Naive thymus-derived CD4-positive, alpha-beta T cell (primary cell): ENCODE measurements at places on chromosomes 12 and 14.

DNA sequence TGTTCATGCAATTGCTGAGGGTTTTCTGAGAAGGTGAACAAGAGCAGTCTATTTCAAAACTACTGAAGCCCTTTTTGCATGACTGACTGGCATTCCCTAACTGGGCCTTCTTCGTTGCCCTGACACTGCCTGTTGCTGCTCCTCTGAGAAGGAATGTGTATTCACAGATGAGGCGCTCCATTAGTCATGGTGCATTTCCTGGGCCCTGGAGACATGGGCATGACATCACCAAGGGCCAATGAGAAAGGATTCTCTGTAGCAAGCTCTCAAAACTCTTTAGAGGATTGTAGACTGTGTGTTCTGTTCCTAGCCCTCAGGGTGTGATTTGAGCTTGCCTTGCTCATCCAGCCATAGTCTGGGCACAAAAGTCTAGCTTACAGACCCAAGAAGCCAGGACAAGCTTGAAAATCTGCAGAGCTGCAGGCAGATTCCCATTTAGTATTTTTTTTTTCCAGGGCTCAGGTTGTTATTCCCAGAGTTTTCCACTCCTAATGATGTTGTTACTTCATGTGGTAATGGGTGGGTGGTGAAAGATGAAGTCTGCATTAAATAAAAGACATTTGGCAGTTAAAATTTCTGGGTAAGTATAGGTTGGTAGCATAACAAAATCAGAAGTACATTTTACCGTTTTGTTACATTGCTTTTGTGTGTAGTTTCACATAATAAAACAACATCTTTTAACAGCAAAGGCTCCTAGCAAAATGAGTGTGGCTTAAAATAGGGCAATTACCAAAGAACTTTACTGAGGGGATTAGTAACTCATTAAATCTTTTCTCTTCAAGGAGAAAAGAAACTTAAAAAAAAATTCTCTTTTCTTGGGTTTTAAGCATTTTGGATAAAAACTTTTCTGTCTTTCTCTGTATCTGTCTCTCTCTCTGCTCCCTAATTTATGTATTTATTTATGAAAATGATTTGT is 318.4 kb downstream of the RAD51B start:
- no peak for DNase-seq

GRCh38 chr12:113762155-113762881 is 203.8 kb downstream of the RBM19 start:
- DNase-seq = no peak

DNA sequence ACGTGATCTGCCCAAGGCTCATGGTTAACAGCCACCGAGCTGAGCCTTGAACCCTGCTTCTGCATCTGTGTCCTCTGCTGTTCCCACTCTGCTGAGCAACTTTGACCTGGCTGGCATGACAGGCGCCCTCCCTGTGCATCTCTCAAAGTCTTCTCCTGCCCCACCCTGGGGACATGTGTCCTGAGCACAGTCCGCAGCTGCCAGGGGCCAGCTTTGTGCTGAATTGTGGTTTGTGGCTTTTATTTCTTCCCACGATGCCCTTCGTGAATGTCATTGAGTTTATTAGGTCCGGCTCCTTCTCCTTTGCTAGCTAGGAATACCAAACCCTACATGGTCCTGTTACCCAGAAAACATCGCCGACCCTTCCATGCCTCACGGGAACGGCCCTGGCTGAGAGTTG is 161.0 kb downstream of the TSPAN9 start:
- DNase-seq = no peak

- no peak for DNase-seq
These were observed 38.8 kb downstream of the FBXO21 start for GRCh38 chr12:117151403-117152031.

DNA sequence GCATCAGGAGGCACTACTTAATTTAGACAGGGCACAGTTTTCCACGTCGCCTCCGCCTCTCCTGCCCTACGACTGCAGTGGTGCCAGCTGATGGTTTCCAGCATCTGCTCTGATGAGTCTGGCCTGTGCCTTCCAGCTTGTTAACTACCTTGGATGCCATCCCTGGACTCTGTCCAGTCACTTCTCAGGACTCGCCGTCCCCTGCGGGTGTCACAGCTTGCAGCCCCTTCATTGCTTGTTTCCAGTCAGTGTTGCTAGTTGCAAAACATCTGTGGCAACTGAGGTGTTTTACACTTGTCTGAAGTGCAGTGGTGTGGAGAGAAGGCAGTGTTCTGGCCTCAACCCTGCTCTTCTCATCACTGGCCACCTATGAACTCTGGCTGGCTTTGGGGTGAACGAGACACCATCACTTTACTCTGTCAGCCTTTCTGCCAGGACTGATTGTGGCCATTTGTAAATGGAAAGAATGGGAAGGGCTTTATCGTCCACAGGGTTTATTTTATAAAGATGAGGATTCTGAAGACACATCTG is 8.3 kb downstream of the ADGRD1 start:
- no peak for DNase-seq

DNA sequence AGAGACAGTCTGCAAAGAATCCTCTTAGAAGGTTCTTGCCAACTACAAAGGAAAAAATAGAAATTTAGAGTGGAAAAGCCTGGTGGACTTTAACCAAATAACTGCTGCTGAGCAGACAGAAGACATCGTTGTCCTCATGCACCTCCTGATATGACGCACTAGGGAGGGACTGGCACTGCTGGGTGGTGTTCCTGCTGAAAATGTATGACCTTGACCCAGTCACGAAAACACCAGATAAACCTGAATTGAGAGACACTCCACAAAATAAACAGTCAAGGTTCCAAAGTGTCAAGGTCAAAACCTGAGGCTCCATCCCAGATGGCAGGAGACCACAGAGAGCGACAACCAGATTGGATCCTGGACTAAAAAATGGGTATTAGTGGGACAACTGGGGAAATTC is 61.9 kb downstream of the CHGA start:
- no peak for DNase-seq

DNA sequence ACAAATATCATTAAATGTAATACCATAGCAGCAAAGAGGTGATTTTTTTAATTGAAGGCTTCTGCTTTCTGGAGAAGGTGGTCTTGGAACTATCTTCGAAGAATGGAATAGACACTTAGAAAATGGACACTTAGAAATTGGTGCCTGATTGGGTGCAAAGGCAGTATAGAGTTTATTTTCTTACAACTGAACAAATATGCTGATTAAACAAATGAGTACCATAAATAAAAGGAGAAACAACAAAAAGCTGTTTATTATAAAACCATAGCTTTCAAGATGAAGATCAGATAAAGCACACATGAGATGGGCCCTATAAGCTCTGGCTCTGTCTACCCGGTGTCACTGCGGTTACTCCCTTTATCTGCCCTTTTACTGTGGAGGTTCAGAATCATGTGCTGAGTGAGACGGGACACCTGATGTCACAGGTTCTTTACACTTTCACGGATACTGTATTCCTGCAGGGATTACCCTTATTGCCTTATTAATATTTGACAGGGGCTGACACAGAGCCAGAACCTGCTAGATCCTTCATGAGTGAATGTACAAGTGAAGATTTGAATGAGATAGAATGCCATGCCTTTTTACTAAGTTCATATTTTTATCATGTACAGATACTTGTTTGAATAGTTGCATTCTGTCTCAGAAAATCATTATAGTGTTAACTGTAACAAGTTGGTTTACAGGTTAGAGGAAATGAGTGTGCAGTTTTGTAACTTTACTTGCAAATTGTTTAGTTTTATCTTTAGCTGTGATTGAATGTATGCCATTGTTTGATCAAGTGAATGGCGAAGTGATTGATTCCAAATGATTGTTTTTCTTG is 477.5 kb upstream of the RGS6 start:
- no peak for DNase-seq

DNA sequence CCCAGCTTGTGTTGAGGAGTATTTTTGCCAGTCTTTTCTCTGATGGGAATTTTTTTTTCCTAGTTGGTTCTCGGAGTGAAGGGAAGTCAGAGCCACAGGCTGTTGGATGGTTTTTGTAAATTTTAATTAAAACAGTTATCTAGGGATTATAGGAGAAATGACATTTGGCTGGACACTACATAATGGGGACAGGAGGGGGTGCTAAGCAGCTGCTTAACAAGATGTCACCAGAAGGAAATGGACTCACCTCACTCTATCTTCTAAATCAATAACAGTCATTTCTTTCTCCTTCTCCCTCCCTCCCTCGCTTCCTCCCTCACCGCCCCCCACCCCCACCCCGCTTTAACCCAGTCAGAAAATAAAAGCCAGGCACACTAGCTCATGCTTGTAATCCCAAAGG is 93.4 kb upstream of the TMEM233 start:
- DNase-seq = no peak

GRCh38 chr12:105158876-105159275 is 51.3 kb downstream of the WASHC4 start:
- no peak for DNase-seq

DNA sequence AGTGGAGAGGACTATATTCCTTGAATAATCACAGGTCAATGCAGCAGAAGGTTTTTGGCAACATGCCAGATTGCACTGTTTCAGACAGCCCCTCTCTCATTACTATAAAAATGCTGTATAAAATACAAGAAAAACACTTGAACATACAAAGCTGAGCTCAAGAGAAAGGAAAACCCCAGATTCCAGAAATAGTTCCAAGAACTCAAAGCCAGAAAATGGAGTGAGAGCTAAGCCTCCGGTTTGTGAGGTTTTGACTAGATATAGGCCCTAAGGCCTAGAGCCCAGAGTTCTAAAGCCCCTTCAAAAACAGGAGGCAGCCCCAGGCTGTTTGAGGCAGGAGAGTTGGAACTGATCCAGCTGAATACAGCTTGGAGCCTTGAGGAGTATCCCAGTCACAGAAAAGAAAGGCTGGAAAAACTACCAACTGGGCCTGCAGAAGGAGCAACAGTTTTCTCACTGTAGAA is 29.4 kb upstream of the ACTN1 start:
- no peak for DNase-seq

DNA sequence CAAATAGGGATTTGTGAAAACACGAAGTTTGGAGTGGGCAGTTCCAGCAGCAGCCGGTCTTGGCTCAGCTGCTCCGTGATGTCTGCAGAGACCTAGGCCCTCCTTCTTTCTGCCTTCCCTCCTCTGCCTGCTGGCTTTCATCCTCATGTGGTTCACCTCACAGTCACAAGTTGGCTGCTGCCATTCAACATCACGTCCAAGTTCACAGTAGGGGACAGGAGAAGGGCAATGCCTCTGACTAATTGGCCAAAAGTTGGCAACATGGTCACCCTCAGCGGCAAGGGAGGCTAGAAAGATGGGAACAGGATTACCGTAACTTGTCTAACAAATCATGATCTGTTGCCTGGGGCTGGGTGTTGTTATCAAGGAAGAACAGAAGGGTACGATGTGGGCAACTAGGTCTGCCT is 7.8 kb upstream of the CACNA2D4 start:
- DNase-seq = no peak

DNA sequence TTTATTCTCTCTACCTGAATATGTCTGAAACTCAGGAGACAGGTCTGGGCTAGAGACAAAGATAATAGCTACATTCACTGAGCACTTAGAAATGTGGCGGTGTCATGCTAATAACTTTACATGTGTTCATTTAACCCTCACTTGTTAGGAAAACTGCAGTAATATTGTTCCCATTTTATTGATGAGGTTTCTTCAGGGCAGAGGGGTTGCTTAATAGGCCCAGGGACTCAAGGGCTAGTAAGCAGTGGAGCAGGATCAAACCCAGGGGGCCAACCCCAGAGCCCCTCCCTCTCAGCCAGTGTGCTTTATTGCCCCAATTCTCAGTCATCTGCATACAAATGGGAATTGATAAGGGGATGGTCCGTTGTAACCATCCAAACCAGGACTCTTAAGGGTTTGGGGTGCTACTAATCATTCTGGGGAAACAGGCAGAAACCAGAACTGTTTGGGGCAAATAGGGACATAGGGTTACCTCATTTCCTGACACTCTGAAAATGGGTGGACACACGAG is 142.8 kb upstream of the AMIGO2 start:
- DNase-seq = no peak

DNA sequence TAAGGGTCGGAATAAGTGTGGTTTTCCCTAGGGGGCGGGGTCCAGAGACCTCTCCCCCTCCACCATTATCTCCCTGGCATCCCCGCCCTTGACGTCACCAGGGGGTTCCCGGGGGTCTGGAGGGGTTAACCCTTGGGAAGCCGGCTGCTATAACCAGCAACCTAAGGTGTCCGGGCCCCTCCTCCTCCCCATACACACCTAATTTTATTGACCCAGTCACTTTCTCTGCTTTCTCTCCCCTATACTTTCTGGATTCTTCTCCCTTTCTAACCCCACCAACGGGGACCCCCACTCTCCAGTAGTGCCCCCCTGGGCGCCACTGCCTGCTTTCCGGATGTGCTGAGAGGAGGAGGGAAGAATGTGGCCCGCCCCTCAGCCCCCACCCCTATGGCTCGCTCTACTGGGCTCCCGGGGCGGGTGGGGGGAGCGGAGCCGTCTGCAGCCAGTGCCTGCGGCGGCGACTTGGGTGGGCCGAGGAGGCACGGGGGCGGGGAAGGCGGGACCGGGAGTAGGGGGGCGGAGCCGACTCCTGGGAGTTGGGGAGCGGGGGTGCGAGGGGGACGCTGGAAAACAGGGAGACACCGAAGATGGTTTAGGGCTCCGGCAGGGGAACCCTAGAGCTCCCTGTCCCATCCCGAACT is 1.8 kb downstream of the GLI1 start:
- DNase-seq = peak; percentile 8

- DNase-seq = no peak
These were observed 26.9 kb downstream of the CRADD start for GRCh38 chr12:93704122-93704521.

DNA sequence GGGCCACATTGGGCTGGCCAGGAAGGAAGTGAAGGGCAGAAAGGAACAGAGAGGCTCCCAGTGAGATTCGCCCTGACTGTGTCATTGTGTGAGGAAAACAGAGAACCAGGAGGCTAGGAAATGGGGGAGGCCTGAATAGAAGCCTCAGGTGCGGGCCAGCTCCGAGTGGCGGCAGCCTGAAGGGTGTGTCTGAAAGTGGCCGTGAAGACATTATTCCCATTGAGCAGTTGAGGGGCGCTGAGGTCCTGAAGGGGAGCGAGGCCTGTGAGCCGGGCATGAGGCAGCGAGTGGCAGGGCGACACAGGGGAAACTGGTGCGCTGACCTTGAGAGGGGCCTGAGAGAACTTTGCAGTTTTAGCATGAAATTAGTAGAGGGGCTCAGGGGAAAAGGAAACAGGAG is 6.9 kb downstream of the CLBA1 start:
- DNase-seq = no peak

- DNase-seq = no peak
These were observed 82.7 kb downstream of the PRIMA1 start for GRCh38 chr14:93705513-93706156.

- no peak for DNase-seq
These were observed 116.0 kb upstream of the NCOR2 start for GRCh38 chr12:124683152-124684124.

DNA sequence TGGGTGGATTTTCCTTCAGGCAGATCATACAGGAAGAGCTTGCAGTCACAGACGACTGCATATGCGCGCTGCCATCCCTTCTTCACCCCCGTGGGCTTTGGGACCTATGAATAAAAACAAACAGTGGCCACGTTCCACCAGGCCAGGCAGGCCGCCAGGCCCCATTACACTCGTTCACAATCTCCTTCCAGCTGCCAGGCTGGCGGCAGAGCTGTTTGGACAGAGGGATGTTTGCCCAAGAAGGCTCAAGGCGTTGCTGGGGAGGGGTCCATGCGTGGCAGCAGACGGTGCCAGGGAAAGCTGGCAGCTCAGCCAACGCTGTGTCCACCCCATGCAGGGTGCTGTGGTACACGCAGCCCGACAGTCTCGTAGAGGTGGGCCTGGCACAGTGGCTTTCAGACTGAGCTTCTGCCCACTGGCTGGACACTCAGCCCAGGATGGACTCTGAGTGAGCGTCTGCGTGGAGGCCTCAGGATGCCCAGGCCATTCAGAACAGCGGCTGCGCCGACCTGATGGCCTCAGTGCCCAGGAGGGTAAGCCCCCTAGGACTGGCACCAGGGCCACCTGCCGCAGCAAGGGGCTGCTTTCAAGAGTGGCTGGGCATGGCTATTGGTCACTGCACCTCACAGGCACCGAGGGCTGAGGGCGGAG is 27.5 kb downstream of the AMN start:
- no peak for DNase-seq
